ENCODE measurements at places on chromosomes 3 and 15.

- DNase-seq = no peak
Observed at GRCh38 chr3:129533406-129533805, 5.0 kb downstream of the RHO start.

- no peak for DNase-seq
Observed at GRCh38 chr3:99699841-99700240, 61.4 kb downstream of the COL8A1 start.

DNA sequence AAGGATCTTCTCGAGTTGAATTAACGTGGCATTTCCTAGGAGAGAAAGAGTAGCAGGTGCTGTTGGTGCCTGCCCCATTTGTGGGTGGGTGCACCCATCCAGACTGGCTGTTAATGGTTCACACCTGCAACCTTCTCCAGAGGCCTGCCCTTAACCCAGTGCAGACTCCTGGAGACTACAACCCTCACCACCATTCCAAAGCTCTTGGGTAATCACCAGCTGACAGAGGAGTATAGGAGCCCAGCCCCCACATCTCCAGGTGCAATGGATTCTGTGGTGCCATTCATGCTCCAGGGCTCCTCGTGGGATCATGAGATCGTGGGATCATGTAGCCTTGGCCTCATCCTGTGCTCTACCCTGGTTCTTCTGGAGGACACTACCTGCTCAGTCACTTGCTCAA is 60.2 kb downstream of the SEMA5B start:
- no peak for DNase-seq

DNA sequence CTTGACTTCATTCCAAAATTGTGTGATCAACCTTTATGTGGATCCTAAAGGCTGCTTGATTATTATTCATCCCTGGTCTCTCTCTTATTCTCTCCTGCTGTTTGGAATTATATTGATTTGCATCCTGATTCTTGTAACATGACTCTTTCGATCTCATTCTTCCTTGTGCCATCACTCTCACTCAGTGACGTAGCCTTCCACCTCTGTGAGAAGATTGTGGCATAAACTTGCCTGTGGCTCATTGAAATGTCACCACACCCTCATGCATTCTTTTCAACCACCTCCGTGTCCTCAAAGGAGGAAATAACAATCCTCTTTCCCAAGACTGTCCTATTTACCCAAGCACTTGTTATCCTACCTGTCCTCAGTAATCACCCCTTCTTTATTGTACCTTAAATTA is 41.3 kb upstream of the GCNT3 start:
- DNase-seq = no peak

- DNase-seq = no peak
Observed at GRCh38 chr3:82561784-82562183, 800.3 kb upstream of the GBE1 start.

DNA sequence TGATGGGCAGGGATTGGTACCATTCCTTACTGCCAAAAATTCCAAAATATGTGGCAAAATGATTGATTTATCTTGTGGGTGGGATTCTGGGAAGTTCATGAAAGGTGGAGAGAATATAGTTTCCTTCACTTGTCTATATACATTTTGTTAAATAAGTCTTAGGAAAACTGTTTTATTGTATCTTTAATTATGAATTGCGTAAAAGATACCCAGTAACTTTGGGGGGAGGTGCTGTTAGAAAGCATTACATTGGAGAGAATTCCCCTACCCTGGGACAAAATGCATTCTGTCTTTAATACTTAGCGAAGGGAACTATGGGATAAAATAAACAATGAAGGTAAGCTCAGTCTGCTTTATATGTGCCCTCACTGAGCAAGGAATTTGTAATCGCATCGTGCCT is 4.6 kb downstream of the SETD5 start:
- DNase-seq = no peak

DNA sequence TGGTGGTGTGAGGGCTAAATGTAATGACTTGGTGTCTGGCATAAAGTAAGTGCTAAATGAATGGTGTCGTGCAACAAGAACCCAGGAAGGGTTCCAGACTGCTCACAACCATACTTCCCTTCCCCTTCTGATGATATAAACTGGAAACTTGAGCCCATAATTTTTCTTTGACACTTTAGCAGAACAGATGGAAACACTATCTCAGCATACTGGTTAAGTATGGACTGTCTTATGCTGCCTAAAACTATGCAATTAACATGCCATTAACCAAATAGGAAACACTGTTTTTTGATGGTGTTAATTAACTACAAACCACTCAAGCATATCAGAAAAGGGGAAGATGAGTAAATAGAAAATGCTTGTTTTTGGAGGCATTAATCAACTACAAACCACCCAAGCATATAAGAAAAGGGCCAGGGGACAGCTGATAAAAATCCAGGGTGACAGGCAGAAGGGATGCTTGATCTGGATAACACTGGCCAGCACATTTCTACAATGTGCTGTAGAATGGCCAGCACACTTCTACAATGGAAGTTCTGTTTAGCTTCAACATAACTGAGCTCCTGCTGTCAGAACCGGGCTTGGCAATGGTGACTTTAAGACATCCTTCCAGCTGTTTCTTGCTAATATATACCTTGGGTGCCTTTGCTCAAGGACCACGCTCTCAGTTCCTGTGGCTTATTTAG is 85.5 kb upstream of the FAM3D start:
- no peak for DNase-seq

DNA sequence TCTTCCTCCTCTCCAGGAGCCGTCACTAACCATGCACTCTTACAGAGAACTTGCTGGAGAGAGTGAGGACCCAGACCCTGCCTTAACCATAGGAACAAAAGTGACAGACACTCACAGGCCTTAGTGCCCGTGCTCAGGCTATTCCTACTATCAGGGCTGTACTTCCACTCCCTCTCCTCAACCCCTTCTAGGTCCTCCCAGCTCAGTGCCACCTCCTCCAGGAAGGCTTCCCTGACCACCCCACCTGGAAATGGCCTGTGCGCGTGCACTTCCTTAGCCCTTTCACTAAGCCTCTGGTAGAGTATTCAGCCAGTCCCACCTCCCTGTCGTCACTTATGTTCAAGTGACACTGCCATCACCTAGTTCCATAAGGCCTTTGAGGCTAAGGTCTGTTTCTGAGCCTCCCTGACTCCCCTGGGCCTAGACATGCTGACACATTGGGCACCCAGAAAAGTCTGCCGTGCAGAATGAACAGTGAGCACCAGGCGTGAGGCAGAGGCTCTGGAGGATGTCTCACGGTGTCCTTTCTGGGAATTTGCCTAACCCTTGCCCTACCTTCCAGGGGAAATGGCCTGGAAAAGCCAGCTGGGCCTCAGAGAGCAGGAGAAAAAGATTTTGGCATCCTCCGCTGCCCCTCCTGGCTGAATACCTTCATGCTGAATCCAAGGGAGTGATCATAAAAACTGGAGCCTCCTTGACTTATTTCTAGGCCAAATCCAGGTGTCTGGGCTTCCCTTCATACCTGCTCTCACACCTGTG is 108.6 kb upstream of the SMAD3 start:
- no peak for DNase-seq

DNA sequence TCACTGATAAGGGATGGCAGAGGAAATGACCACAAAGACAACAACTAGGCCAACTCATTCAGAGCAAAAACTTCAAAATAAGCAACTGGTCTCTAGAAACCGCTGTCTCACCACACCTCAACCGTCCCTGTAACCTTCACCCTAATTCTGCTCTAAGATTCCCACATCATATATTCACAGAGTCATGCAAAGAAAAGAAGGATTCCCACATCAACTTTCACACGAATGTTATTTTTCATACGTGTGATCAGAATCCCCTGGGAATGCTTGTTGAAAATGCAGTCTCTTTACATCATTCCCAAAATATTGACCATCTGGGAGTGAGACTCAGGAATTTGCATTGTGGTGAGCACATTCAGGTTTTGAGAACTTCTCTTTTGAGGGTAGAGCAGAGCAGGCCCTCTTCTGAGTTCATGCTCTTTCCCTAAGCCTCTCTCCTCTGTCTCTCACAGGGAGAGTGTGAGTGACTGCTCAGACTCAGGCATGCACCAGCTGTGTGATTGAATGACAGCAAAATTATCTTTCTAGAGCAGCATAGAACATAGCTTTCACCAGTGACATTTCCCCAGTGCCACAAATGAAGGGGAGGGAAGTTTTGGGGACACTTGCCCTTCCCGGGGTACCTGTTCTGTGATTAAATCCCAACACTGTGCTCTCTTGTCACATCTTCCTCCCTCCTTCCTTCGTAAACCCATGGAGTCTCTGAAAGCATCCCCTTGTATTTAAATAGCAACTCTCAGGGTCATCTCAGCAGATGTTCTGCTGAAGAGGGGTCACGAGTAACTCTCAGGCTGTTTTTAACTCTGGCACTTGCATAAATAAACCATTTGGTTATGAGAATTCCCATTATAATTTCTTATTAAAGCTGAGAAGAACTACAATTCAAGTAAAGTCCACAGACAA is 170.9 kb downstream of the PLCL2 start:
- no peak for DNase-seq

DNA sequence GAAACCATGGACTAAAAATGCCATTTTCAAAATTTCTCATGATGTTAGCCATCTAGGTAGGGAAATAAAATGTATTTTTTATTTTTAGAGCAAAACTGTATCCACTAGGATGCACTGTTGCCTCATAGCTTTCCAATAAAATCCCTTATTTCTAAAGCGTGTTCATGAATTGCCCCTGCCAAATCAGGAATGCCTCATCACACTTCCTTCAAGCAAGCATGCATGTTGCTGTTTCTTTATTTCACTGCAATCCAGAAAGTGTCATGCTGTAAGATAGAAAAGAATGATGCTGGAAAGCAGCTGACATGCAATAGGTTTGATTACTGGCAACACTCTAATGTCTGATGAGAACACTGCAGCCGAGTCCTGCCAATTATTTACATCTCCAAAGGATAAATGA is 239.5 kb downstream of the CHL1 start:
- no peak for DNase-seq

GRCh38 chr3:54578417-54578816 is 349.4 kb downstream of the LRTM1 start:
- DNase-seq = no peak

GRCh38 chr15:36004891-36005490 is 459.0 kb upstream of the DPH6 start:
- no peak for DNase-seq

DNA sequence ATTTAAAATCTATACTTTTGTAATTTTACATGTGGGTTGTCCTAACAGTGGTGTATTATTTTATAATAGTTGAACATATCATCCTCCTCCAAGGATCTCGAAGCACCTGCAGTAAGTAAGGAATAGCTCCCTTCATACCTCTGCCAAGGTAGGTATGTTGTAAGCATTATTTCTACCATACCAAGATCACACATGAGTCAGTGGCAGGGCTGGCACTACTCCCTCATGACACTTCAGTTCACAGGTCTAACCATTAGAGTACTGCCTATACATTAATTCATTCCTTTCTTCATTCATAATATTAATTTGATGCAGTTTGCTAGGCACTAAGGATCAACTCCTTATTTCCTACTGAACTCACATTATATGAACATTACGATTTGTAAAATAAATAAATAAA is 11.9 kb upstream of the LEKR1 start:
- DNase-seq = no peak

DNA sequence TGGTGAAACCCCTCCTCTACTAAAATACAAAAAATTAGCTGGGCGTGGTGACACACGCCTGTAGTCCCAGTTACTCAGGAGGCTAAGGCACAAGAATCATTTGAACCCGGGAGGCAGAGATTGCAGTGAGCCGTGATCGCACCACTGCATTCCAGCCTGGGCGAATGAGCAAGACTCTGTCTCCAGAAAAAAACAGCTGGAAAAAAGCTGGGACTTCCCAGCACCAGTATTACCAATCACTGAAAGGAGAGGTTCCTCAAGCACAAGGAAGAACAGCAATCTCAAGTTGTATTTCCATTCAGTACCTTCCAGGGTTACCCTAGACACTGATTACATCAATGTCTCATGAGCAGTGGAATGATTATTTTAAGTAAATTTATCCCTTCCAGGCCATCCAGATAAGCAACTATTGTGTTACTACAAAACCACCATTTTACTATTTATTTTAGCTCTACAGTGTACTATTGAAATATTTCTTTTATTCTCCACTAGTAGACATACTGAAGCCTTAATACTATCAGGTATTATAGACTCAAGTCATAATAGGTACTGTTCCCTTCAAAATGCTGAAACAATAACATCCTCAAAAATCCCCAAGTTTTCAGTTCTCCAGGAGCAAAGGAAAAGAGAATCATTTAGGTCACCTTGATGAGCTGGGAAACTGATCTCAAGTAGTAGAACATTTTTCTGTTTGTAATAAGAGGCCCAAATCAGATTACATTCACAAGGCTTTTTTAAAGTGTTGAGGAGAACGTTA is 54.8 kb upstream of the VGLL4 start:
- DNase-seq = no peak

DNA sequence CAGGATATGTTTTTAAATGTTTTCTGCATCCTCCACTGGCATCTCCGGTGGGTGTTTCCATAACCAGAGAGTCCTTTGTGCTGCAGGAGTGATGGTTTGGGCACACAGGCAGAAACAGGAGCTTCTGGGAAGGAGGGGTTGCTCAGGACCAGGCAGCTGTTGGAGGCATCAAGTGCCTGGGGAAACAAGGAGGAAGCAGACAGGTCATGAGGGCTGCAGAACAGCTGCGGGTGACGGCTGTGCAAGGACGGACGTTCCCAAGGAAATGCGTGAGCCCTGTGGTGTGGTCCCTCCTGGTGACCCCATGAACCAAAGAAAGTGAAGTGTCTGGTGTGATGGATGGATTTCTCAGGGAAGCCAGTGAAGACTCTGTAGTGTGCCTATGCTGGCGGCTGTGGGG is 61.2 kb upstream of the TNFAIP8L3 start:
- DNase-seq = no peak
